ENCODE measurements at places on chromosomes 7 and 10.

DNA sequence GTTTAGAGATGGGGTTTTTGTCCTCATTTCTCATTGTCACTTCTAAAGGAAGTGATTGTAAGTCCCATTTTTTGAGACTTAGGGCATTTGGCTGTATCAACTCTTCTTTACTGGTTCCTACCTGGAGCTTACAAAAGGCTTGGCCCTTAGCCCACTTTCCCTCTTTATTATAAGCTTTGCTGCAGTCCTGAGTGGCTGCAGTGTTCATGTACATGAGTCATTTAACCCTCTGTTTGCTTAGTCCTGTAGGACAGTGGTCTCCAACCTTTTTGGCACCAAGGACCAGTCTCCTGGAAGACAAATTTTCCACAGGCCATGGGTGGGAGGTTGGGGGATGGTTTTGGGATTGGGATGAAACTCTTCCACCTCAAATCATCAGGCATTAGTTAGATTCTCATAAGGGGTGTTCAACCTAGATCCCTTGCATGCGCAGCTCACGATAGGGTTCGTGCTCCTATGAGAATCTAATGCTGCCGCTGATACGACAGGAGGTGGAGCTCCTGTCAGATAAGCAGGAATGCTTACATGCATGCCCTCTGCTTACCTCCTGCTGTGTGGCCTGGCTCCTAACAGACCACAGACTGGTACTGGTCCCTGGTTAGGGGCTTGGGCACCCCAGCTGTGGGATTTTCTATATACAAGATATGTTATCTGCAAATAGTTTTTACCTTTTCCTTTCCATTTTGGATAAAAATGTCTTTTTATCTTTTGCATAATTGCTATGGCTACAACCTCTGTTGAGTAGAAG, 99.7 kb downstream of the CCSER2 start:
- no peak for DNase-seq

- DNase-seq = peak; percentile 45
Measured at GRCh38 chr7:96188174-96188581, 133.7 kb downstream of the SLC25A13 start.

- no peak for DNase-seq
Measured at GRCh38 chr7:49424109-49424508, 349.3 kb upstream of the VWC2 start.

DNA sequence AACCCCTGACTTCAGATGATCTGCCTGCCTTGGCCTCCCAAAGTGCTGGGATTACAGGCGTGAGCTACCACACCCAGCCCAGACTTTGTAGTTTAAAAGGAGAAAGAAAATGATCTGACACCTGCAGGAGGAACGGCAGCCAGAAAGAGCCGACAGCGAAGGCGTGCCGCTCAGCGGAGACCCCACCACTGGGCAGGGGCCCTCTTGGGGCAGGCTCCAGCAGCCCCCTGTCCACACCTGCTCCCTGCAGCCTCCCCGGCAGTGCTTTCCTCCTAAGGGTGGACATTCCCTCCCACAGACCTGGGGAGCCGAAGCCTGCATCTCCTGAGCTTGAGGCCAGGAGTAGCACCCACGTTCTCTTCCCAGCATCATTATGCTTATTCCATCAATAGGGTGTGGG, 19.2 kb upstream of the CNPY1 start:
- DNase-seq = no peak

- DNase-seq = peak; percentile 26
Measured at GRCh38 chr10:95767884-95768556, 12.1 kb downstream of the ENTPD1 start.

DNA sequence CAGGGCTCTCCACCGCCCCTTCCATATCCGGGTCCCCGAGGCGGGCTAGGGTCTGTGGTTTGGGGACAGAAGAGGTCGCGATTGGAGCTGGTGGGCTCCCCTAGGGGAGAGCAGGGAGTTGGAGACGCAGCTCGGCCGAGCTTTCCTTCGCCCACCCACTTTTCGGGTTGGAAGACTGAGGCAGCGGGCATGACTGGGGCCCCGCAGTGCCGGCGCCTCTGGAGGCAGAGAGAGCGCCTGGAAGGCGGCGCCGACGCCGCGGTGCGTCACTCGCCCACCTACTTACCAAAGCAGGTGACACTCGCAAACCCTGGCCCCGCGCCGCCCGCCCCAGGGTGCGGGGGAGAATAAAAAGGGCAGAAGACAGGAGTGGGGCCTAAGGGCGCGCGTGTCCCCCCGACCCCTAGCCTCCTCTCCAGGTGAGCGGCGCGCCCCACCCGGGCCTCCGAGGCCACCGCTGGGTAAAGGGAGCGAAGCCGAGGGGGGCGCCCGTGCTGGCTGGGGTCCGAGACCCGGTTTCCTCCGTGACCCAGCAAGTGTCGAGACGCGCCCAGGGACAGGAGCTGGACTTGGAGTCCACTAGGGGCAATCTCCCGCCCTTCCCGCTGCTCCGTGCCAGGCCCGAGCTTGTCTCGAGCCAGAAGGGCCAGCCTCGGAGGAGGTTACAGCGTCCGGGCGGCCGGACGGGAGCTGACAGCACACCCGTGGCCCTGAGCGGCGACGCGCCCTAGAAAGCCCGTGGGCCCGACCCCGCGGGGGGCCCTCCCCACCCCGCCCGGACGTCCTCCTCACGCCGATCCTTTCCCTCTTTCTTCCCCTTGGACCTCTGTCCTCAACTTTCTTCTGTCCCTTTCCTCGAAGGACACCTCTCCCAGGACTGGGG, 34.4 kb upstream of the GRID1 start:
- peak; percentile 39 for DNase-seq

- no peak for DNase-seq
Measured at GRCh38 chr7:157554393-157555238, 217.8 kb downstream of the DNAJB6 start.

GRCh38 chr10:91909117-91909677, at the start of gene FGFBP3:
TSS of gene FGFBP3 (minus strand) at chr10:91909486. CDS start at chr10:91908969, 517 bp downstream.
- peak; percentile 91 for DNase-seq

GRCh38 chr10:43904844-43905243, 256.2 kb upstream of the ZNF32 start:
- no peak for DNase-seq

- DNase-seq = peak; percentile 75
Measured at GRCh38 chr10:37856881-37857286, 526 bp downstream of the ZNF248 start.

GRCh38 chr10:84232376-84232775, 7.0 kb upstream of the LRIT2 start:
- DNase-seq = no peak

DNA sequence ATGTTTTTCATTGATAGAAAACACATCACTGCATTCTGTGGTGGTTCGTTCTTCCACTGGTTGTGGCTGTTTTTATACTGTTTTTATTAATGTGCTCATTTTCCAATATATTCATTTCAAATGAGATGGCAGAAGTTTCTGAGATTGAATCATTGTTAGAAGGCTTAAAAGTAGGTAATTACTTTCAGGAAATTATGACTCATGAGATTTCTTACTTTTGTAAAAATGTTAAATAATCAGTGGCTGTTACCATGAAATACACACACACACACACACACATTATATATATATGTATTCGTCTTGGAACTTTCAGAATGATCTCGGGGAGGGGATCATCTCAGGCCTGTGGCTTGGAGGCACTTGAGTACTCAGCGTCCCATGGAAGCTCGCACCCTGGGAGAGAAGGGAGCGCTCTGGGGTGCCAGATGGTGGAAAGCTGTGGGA, 66.1 kb downstream of the ZMYND11 start:
- no peak for DNase-seq

- DNase-seq = no peak
Measured at GRCh38 chr7:112497481-112497880, 16.7 kb downstream of the LSMEM1 start.

- no peak for DNase-seq
Measured at GRCh38 chr10:19651549-19651948, 164.7 kb upstream of the PLXDC2 start.

GRCh38 chr10:43851030-43851429, 202.3 kb upstream of the ZNF32 start:
- DNase-seq = no peak

GRCh38 chr10:50334273-50334672, 83.0 kb upstream of the ASAH2 start:
- DNase-seq = no peak

DNA sequence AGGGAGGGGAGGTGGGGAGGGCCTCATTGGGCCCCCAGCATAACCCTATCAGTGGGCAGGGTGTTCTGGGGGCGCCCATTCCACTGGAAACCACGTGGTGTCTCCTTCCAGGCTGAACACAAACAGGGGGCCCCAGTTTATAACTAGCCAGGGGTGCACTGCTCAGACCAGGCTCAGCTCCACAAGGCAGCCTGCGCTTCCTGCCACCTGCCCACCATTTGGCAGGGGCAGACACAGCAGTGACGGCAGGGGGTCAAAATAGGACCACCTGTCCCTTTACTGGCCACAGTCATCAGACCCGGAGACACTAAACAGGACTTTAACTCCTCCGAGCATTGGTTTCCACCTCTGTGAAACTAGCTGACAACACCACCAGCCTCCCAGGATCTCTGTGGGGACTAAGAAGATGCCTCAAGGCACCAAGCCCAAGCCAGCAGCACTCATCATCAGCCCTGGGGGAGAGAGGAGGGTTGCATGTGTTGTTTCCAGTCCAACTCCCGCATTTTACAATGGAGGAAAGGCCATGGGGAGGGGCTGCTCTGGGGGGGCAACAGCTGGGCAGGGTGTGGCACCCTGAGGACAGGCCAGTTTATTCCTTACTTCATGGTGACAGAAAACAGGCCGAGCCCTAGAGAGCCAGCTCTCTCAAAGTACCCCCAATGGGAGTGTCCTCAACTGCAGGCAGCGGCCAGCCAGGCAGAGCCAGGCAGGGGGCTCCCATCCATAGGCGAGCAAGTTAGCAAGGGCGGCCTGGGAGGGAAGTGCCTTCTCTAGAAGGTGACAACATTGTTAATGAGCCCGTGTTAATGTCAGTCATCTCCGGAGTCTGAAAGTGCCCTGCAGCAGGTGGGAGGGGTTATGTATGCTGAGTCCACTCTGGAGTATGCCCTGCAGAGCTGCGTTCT, 127.6 kb downstream of the TNS3 start:
- no peak for DNase-seq

DNA sequence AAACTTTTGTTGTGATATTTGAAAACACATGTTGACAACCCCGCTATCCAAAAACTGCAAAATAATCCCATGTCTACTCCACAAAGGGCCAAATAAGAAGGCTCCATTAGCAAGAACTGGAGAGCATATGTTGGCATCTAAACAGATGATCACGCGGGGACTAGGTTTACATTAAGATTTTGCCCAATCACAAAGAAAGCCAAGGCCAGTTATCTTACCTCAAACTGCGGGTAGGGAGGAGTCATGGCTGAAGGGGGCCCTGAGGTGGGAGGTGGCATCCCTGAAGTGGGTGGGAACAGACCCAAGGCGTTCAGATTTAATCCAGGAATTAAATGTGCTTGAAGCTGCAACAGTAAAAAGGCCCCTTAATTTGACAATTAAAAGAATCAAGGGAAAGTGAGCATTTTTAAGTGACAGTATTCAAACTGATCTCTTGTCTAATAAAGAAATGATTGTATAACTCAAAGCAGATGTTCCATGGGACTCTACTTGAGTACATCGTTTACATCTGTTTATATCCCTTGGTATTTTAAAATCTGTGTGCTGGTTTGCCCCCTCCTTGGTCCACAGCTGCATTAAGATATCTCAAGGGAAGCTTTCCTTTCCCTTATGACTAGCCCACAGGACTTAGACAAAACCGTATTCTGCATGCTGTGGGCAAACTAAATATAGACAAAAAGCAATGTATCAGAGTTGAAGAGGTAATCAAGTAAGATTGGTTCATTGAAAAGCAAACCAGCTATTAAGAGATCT, 42.9 kb downstream of the MALSU1 start:
- DNase-seq = no peak

DNA sequence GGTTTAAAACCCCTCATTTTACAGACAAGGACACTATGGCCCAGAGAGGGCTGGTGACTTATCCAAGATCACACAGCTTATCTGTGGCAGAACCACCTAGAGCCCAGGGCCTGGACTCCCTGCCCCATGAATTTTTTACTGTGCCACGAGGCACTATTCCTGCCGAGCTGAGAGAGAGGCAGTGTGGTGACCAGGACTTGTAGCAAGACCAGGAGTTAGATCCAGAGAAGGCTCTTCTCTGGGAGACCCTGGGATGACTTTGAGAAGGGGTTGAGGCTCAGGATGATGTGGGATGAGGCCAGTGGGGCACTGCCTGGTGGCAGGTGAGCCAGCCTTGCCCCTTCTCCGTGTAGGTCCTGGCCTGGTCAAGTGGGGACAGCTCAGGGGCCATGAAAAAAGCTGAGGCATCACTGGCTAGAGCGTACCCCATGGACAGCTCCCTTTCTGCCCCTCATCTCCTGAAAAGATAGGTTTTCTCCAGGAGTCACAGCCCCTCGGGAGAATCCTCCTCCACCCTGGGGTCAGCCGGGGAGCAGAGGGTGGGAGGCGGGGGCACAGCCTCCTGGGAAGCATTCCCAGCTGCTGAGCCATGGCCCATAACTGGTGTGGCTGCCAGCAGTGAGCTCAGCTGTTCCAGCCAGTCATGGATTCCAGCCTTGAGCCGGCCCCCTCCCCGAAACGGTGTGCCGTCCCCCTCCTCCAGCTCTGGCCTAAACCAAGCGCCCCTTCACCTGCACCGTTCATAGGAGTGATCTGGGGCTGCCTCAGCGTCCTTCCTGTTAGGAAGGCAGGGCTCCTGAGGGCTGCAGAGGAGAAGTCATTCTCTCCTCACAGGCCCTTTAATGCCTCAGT, 5.8 kb downstream of the FLNC start:
- no peak for DNase-seq

DNA sequence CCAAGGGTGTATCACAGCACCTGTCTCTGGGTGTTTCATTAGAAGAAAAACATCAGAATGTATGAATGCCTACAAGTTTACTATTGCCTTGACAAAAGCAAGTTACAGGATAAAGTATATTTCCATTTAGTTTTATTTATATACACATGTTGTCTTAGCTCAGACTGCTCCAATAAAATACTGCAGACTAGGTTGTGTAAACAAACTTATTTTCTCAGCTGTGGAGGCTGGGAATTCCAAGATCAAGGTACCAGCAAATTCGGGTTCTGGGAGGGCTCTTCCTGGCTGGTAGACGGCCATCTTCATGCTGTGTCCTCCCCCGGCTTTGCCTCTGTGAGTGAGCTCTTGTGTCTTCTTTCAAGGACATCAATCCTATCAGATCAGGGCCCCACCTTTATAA, 77.1 kb upstream of the UNC5B start:
- DNase-seq = no peak

Data from hematopoietic multipotent progenitor cell treated with erythropoietin and hydrocortisone succinate and interleukin-3 and kit ligand, for 4 days (in vitro differentiated cells).